ENCODE measurements at places on chromosomes 11 and 22. TPM values are rescaled to one million over a fixed set of nuclear protein-coding genes. Genes with fewer than 3 reads are reported as not detected.

Gene MS4A2
- 2.4 TPM for total RNA-seq

Gene FBXO3
- total RNA-seq: 46.5 TPM

Gene EIF4ENIF1
- total RNA-seq: 24.9 TPM

Gene ACTN3
- not detected for total RNA-seq

Gene BRSK2
- 1.0 TPM for total RNA-seq

Gene P2RY6
- 2.5 TPM for total RNA-seq

Gene OMP
- not detected for total RNA-seq

Gene CASP1
- total RNA-seq: 10.8 TPM

Gene TNKS1BP1
- 215 TPM for total RNA-seq

Gene PRODH
- 1.4 TPM for total RNA-seq

Gene C11orf16
- total RNA-seq: not detected

Gene SELENOM
- total RNA-seq: 1,118 TPM

Gene C2CD2L
- total RNA-seq: 7.5 TPM

Gene RIMBP3B
- not detected for total RNA-seq

Gene RFPL3
- total RNA-seq: not detected

Gene SLC22A6
- not detected for total RNA-seq

Gene C1QTNF4
- 1.7 TPM for total RNA-seq

Gene C11orf87
- not detected for total RNA-seq

Gene ZBTB16
- total RNA-seq: 175 TPM

Gene LRP4
- 7.4 TPM for total RNA-seq

Gene MYO18B
- 0.06 TPM for total RNA-seq

Gene MS4A15
- 0.40 TPM for total RNA-seq

Gene XBP1
- total RNA-seq: 59.8 TPM

Gene OR51I1
- total RNA-seq: not detected

Gene SAMM50
- total RNA-seq: 28.6 TPM

Gene CCDC15
- 0.71 TPM for total RNA-seq

Gene SYT9
- not detected for total RNA-seq

Gene CDC42EP2
- 64.3 TPM for total RNA-seq

Gene MOGAT2
- total RNA-seq: not detected

Gene CAVIN3
- 260 TPM for total RNA-seq

Gene CEP126
- total RNA-seq: 10.7 TPM

Gene KCNJ5
- 0.83 TPM for total RNA-seq

Gene OR5T3
- total RNA-seq: not detected

Gene LRRN4CL
- 40.0 TPM for total RNA-seq
